ENCODE measurements at places on chromosomes 11 and 22.
A peak's percentile ranks its signal among the peaks of the same experiment; 100 is the strongest.

DNA sequence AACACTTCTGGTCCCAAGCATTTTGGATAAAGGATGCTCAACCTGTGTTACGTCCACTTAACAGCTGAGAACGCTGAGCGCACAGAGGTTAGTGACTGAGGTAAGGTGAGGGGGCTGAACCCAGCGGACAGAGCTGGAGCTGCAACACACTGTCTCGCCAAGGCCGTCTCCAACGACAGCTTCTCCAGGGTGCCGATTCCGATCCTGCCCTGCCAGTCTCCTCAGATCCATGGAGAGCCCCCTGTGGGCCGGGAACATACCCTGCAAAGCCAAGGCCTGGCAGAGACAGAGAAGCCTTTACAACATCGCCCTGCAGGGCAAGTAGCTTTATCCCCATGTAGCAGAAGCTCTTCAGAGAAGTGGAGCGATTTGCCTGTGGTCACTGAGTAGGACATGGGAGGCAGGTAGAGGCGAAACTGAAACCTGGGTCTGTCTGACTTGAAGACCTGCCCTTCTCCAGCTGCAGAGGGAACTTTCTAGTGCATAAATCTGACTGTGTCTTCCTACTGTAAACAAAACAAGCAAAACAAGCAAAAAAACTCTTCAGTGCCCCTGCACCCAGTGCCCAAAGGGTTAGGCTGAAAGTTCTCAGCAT is 72.8 kb downstream of the SCUBE1 start:
- no peak for DNase-seq

GRCh38 chr11:118415739-118416068 is 14.3 kb downstream of the ATP5MG start:
- peak; percentile 82 for DNase-seq

DNA sequence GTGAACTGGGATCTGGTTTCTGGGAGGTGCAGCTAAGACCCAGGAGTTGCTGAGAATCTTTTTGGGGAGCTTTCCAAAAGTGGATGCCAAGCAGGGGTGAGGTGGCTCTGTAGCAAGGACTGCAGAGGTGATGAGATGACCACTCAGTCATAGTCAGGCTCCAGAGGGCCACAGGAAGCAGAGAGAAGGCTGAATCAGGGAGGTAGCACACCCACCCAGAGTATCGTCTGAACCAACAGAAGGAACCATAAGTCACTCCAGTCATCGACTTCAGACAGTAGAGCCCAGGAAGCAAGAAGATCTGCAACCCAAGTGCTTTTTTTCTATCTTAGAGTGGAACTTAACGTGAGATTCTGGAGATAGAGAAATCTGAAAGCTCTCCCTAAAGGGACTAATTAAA is 335.7 kb upstream of the MPPED2 start:
- no peak for DNase-seq

- no peak for DNase-seq
Observed at GRCh38 chr11:59025097-59025496, 61.0 kb upstream of the GLYATL1B start.

DNA sequence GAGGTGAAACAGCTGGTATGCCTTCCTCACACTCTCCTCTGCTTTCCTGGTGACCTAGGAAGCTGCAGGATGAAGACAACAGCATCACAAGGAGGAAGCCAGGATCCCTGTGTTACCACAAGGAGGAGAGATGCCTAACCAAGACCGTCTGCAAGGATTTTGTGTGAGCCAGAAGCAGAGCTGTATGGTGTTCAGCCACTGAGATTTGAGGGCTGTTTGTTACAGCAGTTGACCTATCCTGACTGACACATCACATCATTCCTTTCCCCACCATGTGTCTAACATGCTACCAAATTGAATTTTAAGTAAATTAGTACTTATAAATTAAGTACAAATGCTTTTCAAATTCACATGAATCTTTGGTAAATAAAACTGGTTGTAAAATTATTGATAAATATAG is 8.9 kb upstream of the CHKA start:
- no peak for DNase-seq

- DNase-seq, result no peak
Observed at GRCh38 chr22:36573815-36574363, 44.9 kb upstream of the EIF3D start.

DNA sequence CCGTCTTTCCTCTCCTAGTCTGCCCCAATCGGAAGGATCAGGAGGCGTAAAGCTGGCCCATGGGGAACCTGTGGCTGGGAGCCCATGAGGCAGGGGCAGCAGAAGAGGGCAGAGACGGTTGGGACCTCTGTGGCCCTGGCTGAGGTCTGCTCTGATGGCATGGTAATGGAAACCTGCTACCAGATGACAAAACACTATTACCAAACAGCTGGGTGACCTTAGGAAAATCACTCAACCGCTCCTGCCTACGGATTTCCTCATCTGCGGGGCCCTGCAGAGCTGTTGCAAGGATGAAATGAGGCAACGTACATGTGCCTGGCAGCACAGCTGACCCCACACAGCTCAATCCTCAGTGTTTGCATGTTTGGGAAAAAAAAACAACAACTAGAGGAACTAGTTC is 4.6 kb downstream of the AP5B1 start:
- DNase-seq, result no peak

- DNase-seq, result peak; percentile 84
Observed at GRCh38 chr22:35840302-35840739, 122.6 kb downstream of the APOL5 start.

Measured in hepatic stellate cell (primary cell).